GM06990 (cell line): ENCODE measurements at places on chromosomes 1 and 21.

- DNase-seq = no peak
Measured at GRCh38 chr1:111176678-111177077, 23.8 kb downstream of the DENND2D start.

- peak; percentile 46 for DNase-seq
Measured at GRCh38 chr1:27111626-27112573, 43.0 kb downstream of the SLC9A1 start.

- no peak for DNase-seq
Measured at GRCh38 chr1:172547071-172547470, 14.1 kb downstream of the SUCO start.

DNA sequence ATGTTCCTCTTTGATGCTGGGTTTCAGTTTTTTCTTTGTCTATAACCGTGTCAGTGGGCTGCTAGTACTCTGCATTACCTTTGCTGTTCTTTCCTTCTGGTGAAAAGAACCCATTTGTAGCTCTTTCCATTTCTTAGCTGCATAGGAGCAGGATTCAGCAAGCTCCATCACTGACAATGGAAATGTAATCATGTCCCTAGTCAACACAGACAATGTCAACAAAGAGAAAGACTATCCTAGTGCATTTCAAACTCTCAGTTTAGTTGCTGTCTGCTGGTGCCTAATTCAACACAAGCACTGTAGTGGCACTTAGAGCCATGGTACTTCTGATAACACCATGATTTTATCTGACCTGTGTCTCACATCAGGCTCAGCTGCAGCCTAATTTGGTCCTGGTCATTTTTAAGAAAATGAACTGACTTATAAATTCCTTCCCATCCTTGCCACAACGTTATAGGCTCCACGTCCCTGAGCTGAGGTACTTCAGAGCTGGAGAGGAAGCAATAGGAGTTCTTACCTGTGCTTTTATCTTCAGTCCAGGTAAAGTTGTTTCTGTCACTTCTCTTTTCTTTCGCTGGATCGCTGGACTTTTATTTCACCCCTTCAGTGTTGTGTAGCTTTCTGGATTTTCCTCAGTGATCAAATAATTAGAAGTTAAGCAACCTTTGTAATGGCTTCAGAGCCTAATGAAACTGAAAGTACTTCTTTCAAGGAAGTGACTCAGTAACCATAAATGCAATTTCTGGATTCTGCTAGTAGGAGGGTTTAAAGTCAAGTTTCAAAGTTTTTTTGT is at the start of gene GBP3:
TSS of gene GBP3 (minus strand) at position 700 of the 793 bp plus-strand sequence. CDS start 2,145 bp downstream, outside the sequence.
- no peak for DNase-seq

GRCh38 chr1:161706482-161707347 is at the start of gene FCRLA:
TSS of gene FCRLA (plus strand) at chr1:161707229. CDS start at chr1:161707265, 36 bp downstream.
- peak; percentile 75 for DNase-seq

DNA sequence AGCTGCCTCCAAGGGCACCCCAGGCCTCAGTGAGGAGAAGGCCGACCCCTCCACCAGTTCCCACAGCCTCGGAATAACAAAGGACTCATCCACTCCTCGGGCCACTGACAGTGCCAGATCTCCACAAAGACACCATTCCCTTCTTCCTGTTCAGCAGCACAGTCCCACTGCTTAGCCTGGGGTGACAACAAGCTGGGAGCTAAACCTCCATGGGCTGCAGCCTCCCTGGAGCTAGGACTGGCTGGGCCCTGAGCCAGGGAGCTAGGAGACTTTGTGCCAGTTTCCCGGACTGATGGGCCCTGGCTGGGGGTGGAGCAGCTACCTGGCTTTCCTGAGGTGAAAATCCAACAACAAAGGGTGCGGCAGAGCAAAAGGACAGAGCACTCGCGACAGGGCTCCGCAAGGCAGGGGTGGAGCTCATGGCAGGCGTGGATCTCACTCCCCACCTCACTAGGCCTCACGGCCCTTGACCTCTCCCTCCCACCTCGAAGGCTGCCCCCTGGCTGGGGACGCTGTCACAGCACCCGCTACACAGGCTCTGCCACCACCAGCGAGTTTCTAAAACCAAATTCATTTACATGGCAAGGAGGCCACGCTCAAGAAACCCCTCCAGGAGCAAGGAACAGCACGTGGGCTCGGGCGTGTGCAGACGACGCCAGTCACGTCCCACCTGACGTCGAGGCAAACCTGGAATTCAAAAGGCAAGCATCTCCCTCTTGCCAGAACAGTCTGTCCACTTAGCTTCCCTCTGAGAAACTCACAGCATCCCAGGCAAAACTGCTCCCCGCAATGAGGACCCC is 13.8 kb downstream of the SLC35E2B start:
- peak; percentile 86 for DNase-seq

GRCh38 chr1:170376801-170377385 is 155.1 kb upstream of the GORAB start:
- DNase-seq = no peak

DNA sequence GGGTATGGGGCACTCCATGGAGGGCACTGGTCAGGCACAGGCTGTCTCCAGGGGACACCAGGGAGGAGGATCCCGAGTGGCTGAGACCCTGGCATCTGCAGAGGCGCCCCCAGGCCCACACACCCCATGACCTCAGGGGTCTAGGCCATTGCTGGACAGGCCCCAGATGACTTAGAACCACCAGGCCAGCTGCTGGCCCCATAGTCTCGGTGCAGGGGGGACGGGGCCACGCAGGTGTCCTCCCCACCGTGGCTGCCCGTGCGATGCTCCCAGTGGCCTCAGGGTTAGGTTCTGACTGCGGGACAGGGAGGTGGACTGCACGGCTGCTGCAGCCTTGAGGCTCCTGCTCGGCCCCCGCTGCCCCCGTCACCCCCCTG is 44.0 kb downstream of the MORN1 start:
- no peak for DNase-seq

DNA sequence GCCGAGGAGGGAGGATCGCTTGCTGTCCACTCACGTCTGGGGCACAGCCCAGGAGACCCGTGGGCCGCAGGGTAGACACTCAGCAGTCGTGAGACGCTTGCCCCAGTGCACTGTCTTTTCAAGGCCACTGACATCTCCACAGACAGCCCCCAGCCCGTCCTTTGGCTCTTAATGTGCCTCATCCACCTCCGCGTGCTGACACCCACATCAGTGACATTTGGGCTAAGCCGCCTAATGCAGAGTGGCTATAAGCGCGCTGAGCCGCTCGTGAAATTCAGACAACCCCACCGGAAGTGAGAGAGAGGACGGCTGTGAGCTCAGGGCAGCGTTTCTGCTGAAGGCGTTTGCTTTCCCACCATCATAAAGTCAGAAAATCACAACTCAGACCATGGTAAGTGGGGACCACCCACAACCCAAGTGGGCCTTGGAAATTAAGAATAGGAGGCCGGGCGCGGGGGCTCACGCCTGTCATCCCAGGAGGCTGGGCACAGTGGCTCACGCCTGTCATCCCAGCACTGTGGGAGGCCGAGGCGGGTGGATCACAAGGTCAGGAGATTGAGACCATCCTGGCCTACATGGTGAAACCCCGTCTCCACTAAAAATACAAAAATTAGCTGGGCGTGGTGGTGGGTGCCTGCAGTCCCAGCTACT is 8.4 kb downstream of the SLC35E2B start:
- no peak for DNase-seq

- no peak for DNase-seq
Measured at GRCh38 chr1:66381621-66382275, 152.2 kb upstream of the SGIP1 start.

GRCh38 chr1:212402666-212403321 is 11.9 kb downstream of the PACC1 start:
- no peak for DNase-seq

- no peak for DNase-seq
Measured at GRCh38 chr1:31380181-31380580, 7.3 kb upstream of the FABP3 start.

- peak; percentile 67 for DNase-seq
Measured at GRCh38 chr21:42527489-42528158, 14.0 kb downstream of the SLC37A1 start.

- no peak for DNase-seq
Measured at GRCh38 chr1:200015811-200016210, 11.7 kb upstream of the NR5A2 start.

DNA sequence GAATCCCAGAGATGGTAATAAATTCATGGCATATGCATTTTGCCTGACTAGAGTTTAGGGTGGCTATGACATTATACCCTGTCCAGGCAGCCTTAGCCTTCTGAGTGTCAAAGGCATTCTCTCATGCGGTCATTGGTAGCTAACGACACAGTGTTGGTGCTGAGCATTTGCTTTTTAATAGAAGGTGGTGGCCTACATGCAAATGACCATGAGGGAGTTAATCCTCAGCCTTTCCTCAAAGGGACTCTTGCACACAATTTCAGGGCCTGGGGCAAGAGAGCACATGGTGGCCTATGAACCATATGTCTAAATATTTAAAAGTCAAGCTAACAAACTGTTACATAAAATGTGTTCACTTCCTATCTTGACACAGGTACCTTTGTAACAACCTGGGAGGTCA is 30.9 kb upstream of the KCNA10 start:
- no peak for DNase-seq

DNA sequence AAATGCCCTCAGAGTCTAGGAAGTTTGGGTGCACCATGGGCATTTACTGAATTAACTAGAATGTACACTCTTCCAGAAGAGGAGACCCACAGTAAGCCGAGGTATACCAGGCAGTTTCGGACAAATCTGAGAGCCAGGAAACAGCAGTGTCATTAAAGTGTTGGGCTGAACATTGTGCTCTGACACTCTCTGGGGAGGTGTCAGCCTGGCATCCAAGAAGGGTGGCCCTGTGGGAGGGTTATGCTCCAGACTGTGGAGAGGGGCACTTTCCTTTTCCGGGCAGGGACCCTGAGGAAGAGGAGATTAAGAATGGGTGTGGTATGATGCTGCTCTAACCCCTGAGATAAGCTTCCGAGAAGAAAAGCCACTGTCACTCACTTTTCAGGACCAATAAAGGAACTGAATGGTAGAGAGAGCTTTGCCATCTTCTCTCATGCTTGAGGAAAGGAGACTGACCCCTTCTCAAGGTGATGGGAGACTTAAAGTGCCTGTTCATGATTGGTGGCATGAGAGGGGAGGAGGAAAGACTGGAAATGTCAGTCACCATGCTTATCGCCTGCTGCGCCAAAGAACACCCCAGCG is 98.2 kb downstream of the UCK2 start:
- DNase-seq = no peak

DNA sequence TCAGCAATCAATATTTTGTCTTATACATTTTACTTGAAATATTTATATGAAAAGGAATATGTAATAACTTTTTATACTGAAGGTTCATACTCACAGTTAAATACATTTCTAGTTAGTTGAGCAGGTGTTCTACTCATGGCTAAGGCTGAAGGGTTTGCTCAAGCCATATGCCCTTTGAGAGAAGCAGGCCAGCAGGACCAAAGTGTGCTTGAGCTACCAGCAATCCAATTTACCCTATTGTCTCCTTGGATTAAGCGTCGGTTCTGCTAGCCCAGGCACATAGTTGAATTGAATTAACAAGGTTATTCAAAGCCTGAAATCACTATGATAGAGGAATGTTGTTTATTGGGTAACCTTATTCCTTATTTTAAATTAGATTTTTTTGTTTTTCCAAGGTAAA is 151.5 kb upstream of the BACE2 start:
- DNase-seq = no peak

DNA sequence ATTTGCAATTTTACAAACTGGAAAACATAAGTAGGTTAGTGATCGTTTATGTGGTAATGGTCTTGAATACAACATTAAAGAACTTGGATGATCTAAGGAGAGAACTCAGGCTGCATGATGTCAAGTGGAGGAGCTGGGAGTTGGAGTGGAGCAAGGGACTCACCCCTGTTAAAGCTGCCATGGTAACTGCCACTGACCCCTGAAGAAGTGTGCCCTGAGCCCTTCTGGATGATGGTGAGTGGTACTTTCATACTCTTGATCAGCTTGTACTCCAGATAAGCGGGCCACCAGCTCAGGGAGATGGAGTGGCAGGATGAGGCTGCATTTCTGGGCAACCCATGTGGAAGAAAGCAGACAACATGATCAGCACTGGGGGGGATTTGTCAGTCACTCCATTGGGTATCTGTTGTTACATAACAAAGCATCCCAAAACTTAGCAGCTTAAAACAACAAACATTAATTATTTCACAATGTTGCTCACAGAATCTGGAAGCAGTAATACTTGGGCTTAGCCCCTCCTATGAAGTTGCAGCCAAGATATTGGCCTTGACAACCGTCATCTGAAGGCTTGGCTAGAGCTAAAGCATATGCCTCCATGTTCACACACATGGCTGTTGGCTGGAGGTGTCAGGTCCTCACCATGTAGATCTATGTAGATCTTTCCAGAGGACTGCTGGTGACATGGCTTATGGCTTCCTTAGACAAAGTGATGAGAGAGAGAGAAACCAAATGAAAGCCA is 213.8 kb downstream of the DUSP10 start:
- no peak for DNase-seq

DNA sequence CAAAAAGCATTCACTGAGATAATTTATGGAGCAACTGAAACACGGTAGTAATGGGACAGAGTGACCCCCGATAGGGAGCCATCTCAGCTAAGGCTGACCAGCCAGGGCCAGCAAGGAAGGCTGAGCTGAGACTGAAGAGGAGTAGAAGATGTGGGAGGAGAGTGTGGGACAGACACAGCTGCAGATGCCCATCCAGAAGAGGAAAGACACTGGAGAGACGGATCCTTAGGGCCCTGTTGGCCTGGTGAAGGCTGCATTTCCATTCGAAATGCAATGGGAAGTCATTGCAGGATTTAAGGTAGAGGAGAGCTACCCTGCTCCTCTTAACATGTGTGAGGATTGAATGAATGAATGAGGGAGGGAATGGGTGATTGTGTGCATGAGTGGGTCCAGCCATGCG is 44.0 kb upstream of the LRP8 start:
- DNase-seq = no peak

DNA sequence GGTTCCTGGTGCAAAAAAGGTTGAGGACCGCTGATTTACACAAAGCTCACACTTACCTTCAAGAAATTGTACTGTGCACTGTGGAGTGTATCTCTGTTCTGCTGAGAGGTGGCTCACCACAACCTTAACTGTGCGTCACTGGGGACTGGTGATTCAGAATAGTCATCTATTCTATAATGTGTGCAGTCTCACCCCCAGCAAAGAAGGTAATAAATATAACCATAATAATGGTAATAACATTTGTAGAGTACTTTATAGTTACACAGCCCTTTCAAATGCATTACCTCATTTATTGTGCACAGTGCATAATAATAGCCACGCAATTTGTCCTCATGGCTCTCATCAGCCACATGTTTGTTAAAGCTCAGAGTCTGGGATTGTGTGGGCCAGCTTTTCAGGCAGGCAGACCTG is 59.4 kb upstream of the DUSP10 start:
- no peak for DNase-seq

GRCh38 chr1:99139876-99140275 is 124.4 kb upstream of the PLPPR4 start:
- no peak for DNase-seq

DNA sequence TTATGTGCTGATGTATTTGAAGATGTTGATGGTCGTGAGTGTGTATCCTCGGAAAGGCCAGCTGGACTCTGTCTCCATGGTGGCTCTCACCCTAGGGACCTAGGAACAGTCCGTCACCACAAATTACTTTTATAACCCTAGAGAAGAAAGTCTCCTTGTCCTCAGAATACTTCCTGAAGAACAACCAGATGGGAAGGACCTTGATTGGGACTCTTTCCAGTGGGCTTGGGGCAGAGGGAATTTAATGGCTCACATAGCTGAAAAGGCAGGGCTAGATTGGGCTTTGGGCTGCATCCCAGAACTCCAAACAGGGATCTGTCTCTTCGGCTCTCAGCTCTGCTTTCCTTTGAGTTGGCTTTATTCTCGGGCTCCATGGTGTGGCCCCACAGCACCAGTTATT is 90.8 kb downstream of the TBX19 start:
- DNase-seq = no peak

GRCh38 chr1:74593887-74594866 is 79.4 kb downstream of the ERICH3 start:
- no peak for DNase-seq

GRCh38 chr21:36699546-36700294 is 805 bp downstream of the SIM2 start:
- DNase-seq = no peak
